ENCODE measurements at places on chromosomes 1 and 21. TPM values are rescaled to one million over a fixed set of nuclear protein-coding genes. Genes with fewer than 3 reads are reported as not detected.

GRCh38 chr1:45340816-45341466, 701 bp upstream of the MUTYH start:
- H3K36me3 ChIP-seq = peaks cover 16% of the 10 kb centered on the region
- peak overlapping the region; percentile 90 for H3K4me3 ChIP-seq
- no peak for DNase-seq
- peak overlapping the region; percentile 93 for H3K27ac ChIP-seq
- peaks cover 22% of the 10 kb centered on the region for H3K4me1 ChIP-seq

- no peak overlapping the region for H3K27ac ChIP-seq
- no peaks in the 10 kb centered on the region for H3K36me3 ChIP-seq
- H3K4me3 ChIP-seq = no peak overlapping the region
Measured at GRCh38 chr1:114130213-114130612, 23.5 kb downstream of the SYT6 start.

DNA sequence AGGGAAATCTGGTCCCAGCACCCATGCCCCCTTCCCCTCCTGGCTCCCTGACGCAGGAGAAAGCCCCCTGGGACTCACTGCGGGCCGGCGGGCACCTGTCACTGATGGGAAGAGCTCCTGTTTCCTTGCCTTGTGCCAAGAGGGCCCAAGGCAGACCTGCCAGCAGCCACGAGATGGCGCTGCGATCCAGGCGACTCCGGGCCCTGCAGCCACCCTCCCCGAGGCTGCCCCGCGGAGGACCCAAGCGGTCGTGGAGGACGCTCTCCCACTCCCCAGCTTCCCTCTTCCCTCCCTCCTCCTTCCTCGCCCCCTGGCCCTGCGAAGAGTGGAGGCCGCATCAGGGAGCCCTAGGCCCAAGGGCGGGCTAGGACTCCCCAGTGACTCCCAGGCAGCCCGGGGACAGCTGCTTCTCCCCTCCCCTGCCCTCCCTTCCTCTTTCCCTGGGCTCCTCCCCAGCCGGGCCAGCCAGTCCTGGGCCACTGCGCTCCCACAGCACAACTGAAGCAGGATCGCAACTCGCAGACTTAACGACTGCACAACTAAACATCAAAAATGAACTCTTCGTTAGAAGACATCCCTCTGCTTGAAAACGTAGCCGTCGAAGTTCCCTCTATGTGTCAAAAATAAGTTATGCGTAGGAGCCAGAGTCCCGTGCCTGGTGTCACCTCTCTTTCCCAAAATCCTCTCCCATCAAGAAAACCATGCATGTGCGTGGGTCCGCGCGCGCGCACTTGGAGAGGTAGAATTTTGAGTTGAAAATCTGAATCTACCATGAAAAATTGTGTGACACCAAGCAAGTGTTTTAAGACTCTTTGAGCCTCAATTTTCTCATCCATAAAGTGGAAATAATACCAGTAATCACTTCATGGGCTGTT, 34.2 kb downstream of the BATF3 start:
- H3K36me3 ChIP-seq = no peaks in the 10 kb centered on the region
- DNase-seq = peak; percentile 89
- no peak overlapping the region for H3K27ac ChIP-seq
- peaks cover 16% of the 10 kb centered on the region for H3K27me3 ChIP-seq
- H3K4me1 ChIP-seq = peaks cover 23% of the 10 kb centered on the region

DNA sequence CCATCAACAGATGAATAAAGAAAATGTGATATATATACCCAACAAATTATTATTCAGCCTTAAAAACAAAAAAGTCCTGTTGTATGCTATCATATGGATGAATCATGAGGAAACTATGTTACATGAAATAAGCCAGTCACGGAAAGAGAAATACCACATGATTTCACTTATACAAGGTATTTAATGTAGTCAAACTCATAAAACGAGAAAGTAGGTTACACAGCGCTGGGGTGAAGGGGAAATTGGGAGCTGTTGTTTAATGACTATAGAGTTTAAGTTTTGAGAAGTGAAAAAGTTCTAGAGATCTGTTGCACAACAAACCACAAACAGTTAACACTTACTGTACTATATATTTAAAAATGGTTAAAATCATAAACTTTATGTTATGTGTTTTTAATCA, 58.5 kb downstream of the SLC25A24 start:
- H3K4me1 ChIP-seq = no peaks in the 10 kb centered on the region
- no peak overlapping the region for H3K27ac ChIP-seq
- H3K36me3 ChIP-seq = peaks cover 72% of the 10 kb centered on the region
- no peak for DNase-seq
- H3K4me3 ChIP-seq = no peak overlapping the region
- H3K27me3 ChIP-seq = no peaks in the 10 kb centered on the region

The DIO1 gene
- not detected for total RNA-seq

GRCh38 chr1:170993151-170993550, 57.8 kb downstream of the MROH9 start:
- H3K27me3 ChIP-seq = peaks cover 21% of the 10 kb centered on the region
- no peak for DNase-seq
- H3K27ac ChIP-seq = no peak overlapping the region

- no peaks in the 10 kb centered on the region for H3K36me3 ChIP-seq
- H3K4me1 ChIP-seq = peaks cover 6% of the 10 kb centered on the region
- no peaks in the 10 kb centered on the region for H3K27me3 ChIP-seq
- no peak overlapping the region for H3K4me3 ChIP-seq
- no peak overlapping the region for H3K27ac ChIP-seq
Measured at GRCh38 chr1:158814970-158815369, 16.2 kb upstream of the MNDA start.

DNA sequence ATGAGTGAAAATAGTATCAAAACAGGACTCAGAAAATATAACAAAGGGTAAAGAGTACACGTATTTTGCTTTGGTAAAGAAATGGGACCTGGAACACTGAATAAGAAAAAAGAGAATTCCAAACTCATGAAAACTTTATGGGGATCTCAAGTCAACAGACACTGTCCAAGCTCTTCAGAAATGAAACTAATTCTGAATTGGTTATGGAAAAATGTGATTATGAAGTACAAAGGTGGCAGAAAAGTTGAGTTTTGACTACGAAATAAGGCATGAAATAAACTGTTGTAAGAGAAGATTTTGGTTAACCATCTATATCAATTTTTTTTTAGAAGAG, 8.4 kb downstream of the EGLN1 start:
- peaks cover 41% of the 10 kb centered on the region for H3K4me1 ChIP-seq
- no peak for DNase-seq
- H3K4me3 ChIP-seq = no peak overlapping the region
- H3K27ac ChIP-seq = peak overlapping the region; percentile 70
- peaks cover 16% of the 10 kb centered on the region for H3K36me3 ChIP-seq

GRCh38 chr1:162192306-162192678, 122.8 kb downstream of the NOS1AP start:
- peaks cover 16% of the 10 kb centered on the region for H3K4me1 ChIP-seq
- no peak for DNase-seq
- H3K4me3 ChIP-seq = no peak overlapping the region
- H3K27me3 ChIP-seq = no peaks in the 10 kb centered on the region
- H3K36me3 ChIP-seq = no peaks in the 10 kb centered on the region

Data from mesothelial cell of epicardium (in vitro differentiated cells).